ENCODE measurements at places on chromosomes 7 and 10.

- DNase-seq = no peak
These were observed 46.6 kb upstream of the COL1A2 start for GRCh38 chr7:94348142-94348541.

GRCh38 chr7:17302575-17303142, 4.2 kb downstream of the AHR start:
- DNase-seq = no peak

DNA sequence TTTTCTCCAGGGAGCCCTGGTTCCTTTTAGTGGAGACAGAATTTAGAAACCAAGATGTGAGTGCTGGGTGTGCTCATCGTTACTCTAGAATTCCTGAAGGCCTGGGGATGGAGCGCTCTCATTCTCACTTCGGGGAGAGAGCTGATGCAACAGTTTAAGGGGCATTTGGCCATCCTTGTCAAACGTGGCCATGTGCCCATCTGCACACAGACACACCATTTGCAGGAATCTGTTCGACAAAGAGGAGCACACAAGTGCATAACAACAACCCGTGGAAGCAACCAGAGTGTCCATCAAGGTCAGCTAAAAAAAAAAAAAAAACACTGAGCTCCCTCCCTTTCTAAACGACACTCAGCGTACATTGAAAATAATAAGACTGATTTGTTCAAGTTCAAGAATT, 23.0 kb upstream of the RET start:
- no peak for DNase-seq

GRCh38 chr10:122387572-122387971, 13.1 kb downstream of the PLEKHA1 start:
- no peak for DNase-seq

GRCh38 chr10:3396116-3396515, 223.5 kb upstream of the PITRM1 start:
- DNase-seq = no peak

- no peak for DNase-seq
These were observed 192.7 kb upstream of the NFE2L3 start for GRCh38 chr7:25959168-25959734.

GRCh38 chr10:21078410-21079329, 181.6 kb upstream of the NEBL start:
- DNase-seq = peak; percentile 25

- DNase-seq = no peak
These were observed 9.2 kb downstream of the CPSF4 start for GRCh38 chr7:99447943-99448342.

DNA sequence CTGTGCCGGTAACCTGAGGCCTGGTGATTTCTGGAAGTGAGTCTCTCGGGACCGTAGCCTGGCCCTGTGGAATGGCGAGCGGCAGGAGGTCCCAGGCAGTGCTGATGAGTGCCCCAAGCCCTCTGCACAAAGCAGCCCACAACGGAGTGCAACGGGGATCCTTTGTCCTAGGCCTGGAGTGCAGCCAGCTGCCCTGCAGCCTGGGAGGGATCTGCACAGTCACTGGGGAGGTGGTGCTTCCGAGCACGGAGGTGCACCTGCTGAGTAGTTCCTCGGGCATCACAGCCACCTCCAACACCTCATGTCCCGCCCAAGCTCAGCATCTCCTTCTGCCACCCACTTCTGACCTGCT, 162.8 kb upstream of the ZMIZ1 start:
- no peak for DNase-seq

- no peak for DNase-seq
These were observed 116.3 kb downstream of the WDFY4 start for GRCh38 chr10:48801001-48801421.

DNA sequence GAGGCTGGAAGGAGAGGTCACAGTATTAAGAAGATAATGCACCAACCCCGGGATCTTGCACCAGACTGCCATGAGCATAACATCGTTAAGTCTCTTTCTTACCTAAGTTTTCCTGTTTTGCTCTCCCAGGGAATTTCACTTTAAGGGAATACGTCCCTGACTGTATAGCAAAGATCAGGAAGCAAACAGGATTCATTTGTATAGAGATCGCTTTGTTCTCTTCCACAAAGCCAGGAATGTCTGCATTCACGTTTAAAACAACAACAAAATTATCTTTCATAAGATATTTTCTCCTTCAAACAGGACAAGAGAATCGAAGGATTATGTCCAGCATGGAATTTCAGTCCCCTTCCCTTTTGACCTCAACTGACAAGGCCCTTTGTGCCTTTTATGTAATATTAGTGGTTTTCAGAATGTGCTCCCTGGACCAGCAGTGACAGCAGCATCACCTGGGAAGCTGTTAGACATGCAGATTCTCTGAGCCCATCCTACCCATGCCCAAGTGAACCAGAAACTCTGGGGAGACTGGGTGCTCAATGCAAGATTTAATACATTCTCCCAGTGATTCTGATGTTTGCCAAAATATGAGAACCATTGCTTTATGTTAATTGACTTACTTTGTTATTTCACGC, 286.3 kb downstream of the FGFR2 start:
- DNase-seq = no peak

All from NCI-H2029 treated with DMSO at 0.1 percent for 48 hours (cell line).